ENCODE measurements at places on chromosomes 16 and 17.

DNA sequence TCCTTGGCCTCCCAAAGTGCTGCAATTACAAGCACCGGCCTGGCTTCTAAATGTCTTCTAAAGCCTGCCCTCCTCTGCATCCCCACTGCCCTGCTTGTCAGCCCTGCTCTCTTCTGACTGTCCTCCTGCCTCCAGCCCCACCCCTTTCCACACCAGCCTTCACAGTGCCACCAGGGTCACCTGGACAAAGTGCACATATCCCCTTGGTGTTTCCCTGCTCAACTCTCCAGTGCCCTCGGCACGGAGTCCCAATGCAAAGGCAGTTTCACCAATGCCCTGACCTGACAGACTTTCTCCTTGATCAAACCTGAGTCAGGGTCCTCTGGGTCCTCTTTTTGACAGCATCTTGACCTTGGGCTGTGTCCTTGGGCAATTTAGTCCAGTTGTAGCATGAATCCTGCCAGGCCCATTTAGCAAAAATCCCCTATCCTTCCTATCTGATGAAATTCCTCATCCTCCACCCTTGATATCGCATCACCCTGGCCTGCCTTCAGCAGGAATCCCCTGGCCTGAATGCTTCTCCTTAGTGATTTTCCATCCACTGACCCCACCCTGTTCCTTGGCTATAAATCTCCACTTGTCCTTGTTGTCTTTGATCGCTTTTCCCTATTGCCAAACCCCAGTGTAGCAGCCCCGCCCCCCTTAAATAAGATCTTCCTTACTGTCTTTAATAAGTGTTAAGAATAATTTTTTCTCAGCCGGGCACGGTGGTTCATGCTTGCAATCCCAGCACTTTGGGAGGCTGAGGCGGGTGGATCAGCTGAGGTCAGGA, 42.7 kb upstream of the ETV4 start:
- no peak for DNase-seq

- no peak for DNase-seq
These were observed 585.5 kb upstream of the SOX9 start for GRCh38 chr17:71535321-71535720.

DNA sequence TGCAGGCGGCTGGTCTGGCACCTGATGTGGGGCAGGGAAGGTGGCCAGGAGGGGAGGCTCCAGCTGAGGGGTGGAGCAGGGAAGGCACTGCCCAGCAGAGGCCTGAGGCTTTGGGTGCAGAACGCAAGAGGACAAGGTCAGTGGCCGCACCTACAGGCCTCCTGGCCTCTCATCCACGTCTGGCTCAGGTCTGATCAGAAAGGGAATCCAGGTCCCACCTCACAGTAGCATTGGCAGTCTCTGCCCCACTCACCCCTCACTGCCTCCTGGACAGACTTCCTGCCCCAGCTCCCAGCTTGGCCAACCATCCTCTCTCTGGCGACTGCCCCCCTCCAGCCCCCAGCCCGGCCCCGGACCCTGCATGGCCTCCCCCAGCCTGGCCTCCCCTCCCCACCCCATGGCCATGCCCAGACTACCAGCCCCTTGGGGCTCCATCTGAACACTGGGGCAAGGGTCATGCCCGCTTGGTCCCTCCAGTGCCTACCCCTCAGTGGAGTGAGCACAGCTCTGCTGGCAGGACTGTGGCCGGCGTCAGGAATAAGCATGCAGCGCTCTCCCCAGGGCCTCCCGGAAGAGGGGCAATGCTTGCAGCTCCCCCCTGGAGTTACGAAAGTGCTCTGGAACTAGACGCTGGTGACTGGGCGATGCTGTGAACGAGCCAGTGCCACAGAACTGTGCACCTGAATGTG, 4.6 kb downstream of the UTS2R start:
- DNase-seq: no peak

DNA sequence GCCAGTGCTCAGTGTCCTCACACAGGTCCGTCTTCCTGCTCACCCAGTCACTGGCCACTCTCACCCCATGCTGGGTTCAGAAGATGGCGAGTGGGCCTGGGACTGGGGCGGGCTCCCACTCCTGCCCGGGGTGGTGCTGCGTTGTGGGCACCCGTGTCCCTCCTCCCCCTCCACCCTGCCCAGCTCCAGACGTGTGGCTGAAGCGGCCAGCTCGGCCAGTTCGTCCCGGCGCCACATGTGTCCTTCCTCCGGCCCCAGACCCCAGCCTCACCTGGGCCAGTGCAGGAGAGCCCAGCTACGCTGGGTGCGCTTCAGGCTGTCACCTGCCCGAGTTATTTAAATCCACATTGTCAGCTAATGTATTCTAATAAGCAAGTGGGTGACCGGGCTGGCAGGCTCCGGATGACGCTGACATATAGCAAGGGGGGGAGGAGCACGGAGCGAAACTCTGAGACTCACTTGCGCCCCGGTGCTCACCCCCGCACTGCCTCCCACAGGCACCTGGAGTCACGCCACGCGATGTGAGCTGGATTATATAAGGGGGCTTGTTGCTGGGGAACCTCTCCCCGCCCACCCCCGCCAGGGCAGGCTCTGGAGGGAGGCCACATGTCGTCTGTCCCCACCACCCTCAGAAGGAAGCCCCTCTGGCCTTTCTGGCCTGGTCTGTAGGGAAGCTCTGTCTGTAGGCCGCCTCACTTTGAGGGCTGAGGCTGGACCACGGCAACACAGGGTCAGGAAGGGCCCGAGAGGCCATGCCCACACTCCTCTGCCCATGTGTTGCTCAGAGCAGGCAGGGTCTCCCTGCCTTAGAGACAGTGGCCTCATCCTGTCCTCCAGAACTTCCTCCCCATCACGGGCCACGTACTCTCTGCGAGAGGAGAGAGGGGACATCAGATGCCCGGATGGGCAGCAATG, 7.1 kb upstream of the BAIAP2 start:
- no peak for DNase-seq

- no peak for DNase-seq
These were observed 6.8 kb downstream of the AXIN1 start for GRCh38 chr16:345772-346171.

DNA sequence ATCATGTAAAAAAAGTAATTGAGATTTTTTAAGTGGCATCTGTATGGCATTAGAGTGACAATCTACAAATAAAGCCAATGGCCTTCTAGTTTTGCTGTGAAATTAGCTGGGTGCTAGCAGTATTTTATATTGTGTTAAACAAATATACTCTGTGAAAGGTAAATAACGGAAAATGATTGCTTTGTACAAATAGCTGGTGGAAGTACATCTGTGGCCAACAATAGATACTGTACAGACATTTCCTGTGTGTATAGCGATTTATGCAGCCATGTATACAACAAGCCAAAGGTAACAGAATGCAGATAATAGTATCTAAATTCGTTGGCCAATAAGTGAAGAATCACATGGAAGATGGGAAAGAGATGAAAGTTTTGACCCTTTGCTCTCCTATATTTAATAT, 26.6 kb downstream of the IQCK start:
- no peak for DNase-seq

- DNase-seq: no peak
These were observed 9.9 kb upstream of the ADGRG1 start for GRCh38 chr16:57618296-57619132.

- no peak for DNase-seq
These were observed 139.1 kb upstream of the SDK2 start for GRCh38 chr17:73783382-73783766.

- DNase-seq: no peak
These were observed 32.5 kb upstream of the CCR7 start for GRCh38 chr17:40597556-40598300.

DNA sequence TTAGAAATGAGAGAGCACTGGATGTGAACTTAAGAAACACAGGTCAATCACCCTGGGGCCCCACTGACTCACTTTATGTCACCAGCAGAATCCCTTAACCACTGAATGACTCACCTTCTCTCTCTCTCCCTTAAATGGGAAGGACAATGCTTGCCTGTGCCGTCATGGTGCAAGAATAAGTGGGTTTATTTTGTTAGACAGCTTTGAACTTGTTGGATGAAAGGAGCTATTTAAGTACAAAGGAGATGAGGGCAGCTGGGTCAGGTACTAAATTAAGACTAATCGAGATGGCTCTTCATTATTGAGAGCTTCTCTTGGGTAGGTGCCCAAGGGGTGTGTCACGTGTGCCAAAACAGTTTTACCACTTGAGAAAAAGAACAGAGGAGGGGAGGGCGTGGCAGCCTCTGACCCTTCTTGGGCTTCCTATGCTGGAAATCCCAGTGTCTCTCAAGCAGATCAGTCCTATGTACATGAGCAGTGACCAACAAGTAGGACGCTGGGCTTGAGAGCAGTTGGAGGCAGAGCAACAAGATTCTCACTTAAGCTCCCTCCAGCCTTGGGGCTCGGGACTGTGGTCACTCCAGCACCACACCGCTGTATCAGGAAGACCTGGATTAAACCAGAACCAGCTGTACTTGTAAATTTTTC, 6.7 kb upstream of the KRT31 start:
- DNase-seq: no peak

DNA sequence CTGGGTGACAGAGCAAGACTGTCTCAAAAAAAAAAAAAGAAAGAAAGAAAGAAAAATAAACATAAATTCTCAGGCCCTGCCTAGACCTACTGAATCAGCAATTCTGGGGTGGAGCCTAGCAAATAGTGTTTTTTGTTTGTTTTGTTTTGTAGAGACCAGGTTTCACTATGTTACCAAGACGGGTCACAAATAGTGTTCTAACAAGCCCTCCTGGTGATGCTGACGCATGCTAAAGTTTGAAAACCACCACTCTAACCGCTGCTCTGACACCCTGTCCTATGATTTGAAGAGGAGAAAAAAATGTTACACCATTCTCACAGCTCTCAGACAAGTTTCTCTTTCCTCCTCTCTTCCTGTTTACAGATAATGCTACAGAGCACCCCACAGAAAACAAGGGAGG, 1.5 kb downstream of the MRPL10 start:
- DNase-seq: no peak

- DNase-seq: no peak
These were observed 5.5 kb upstream of the SLC25A35 start for GRCh38 chr17:8300627-8301242.

Data from cortex of kidney (tissue), 1 donor.